Foreskin keratinocyte (primary cell): ENCODE measurements at places on chromosomes 12 and 14. TPM values are rescaled to one million over a fixed set of nuclear protein-coding genes. Genes with fewer than 3 reads are reported as not detected.

DNA sequence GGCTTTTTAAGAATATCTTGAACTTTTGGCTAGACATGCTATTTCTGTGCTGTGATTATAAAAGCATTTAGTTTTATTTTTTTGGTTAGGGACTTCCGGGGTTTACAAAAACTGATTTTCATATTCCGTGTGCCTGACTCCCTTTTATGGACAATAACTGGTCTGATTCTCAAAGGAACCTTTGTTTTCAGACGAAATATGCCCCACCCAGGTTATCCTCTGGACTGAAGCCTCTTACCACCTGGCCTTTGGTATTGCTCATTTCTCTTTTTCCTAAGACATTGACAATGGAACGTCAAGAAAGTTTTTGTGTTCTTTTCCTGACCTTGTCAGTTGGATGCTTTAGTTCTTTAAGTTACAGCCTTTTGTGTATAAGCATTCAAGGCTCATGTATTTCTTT, 10.8 kb downstream of the TIGAR start:
- no peak for DNase-seq

DNA sequence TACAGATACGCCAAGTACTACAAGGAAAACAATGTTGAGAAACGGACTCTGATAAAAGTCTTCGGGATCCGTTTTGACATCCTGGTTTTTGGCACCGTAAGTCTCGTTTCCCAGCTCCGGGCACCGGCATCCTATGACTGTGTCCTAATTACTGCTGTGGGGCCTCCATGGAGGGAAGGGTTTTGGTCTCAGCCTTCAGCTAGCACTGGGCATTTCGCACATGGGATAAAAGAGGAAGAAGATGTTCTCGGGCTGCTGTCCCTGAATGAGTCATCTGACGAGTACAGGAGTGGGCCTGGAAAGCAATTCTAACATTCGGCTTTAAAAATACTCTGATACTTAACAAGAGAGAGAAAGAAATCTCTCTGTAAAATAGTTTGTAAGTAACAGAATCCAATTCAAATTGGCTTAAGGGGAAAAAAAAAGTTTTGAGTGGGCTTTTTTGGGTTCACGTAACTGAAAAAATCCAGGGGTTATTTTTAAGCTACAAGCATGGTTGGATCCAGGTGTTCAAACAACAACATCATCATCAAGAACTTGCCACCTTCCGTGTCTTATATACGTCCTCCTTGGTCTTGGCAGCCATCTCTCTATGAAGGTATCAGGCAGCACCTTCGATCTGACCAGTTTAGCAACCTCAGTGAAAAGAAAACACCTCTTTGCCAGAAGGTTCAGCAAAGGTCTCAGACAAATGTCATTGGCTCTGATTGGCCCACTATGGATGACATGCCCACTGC, 34.4 kb upstream of the P2RX4 start:
- DNase-seq: no peak

DNA sequence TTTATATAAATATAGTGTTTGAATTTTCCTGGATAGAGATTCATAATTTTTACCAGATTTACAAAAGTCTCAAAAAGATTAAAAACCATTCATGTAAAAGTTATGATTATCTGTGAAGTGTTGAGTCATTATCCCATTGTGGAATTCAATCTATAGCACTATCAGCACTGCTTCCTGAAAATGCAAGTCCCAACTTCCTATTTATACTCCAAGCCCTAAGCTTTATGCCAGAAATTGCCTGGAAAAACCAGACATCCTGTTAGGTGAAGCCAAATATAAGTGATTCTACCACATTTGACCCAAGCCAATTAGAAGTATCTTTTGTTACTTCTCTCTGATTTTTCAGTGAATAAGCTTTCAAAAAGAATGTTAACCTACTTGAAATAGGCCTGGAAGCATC, 129.1 kb downstream of the GPR135 start:
- no peak for DNase-seq

HOXC4 gene
- polyA plus RNA-seq: 2.4 and 2.6 TPM in 2 replicates

- DNase-seq: no peak
Measured at GRCh38 chr12:11880381-11880780, 190.4 kb upstream of the BCL2L14 start.

DUSP16 gene
- polyA plus RNA-seq: 3.9 and 4.0 TPM in 2 replicates

RPL10L gene
- not detected in 2 replicates for polyA plus RNA-seq

- DNase-seq: no peak
Measured at GRCh38 chr14:60544659-60545058, 35.7 kb downstream of the SIX6 start.

GRCh38 chr14:100611811-100612480, 24.7 kb upstream of the BEGAIN start:
- no peak for DNase-seq

DNA sequence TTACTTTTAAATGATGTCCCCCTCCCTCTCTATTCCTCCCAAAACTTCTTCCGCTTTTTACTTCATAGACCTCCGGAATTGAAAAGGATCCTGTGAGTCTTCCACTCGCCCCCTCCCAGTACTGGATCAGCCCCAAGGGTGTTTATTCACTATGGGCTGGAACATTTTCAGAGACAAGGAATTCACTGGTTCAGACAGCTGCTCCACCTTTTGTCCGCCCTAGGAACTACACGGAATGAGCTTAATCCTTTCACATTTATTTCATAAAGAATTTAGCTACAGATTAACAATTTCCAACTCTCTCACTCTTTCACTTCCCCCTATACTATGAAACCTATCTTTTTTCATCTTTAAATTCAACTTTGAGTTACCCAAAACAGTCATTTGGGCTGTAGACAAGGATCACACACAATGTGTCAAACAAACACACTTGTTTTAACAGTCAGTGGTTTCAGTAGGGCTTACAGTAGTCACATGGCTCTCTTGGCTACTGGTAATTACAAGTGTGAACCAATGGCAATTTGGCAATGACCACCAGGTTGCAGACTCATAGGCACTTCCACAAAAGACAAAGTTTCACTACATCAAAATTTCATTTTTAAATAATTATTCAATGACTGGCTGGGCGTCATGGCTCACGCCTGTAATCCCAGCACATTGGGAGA, 20.6 kb downstream of the CNIH1 start:
- DNase-seq: no peak

DNA sequence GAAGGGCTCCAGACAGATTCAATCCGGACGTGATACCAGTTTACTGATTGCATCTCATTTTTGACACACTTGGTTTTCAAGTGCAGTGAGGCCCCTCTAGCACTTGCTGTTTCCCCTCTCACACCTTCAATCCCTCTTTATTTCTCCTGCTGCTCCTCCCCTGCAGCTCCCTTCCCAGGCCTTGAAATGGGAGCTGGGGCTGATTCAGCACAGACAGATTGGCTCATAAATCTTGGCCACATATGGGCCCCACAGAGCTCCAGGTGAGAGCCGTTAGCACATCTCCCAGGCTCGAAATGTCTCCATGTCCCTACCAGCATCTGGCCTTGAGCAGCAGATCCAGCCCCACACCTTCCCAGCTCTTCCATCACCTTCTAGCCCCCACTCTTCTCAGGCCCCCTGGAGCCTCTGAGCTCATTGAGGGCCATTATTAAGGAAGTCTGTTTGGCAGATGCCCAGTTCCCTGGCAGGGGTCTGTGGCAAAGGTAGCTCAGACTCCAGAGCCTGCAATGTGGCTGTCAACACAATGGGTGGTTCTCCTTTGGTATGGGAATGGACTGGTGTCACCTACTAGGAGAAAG, 220.3 kb upstream of the FKBP4 start:
- no peak for DNase-seq

DNA sequence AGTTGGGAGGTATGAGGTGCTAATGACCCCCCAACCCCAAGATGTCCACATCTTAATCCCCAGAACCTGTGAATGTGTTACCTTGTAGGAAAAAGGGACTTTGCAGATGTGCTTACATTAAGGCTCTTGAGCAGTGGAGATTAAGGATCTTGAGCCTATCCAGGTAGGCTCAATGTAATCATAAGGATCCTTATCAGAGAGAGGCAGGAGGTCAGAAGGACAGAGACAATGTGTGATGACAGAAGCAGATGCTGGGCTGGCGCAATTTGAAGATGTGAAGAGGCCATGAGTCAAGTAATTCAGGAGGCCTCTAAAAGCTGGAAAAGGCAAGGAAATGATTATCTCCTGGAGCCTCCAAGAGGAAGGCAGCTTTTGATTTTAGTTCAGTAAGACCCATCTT, 90.4 kb upstream of the MAX start:
- no peak for DNase-seq

- no peak for DNase-seq
Measured at GRCh38 chr12:121723200-121723599, 10.6 kb downstream of the TMEM120B start.

DNA sequence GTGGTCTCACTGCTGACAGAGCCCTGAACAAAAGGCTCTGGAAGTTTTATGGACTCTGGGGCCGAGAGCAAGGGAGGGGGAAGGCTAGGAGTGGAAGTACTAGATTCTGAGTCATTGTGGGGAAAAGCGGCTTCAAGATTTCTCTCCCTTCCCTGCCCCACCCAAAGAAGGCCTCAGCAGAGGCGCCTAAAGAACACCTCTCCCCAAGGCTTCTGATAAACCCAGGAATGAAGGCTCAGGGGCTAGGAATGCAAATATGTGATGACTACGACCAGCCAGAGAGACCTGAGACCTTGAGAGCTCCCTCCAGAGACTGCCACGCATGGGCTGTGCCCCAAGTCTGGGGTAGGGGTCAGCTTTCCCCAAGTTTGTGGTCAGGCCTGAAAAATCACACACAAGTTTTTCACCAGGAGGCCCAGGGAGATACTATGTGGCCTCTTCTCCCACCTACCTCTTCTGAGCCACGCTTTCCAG, 130.7 kb upstream of the HIF1A start:
- DNase-seq: peak; percentile 98

GRCh38 chr12:102169922-102170621, 27.6 kb downstream of the PMCH start:
- DNase-seq: no peak

KRT73 gene
- not detected in 2 replicates for polyA plus RNA-seq

MYF5 gene
- polyA plus RNA-seq: not detected in 2 replicates
